NAMALWA (cell line): ENCODE measurements at places on chromosomes 6 and 20.

- DNase-seq = peak; percentile 16
Measured at GRCh38 chr20:25499855-25500434, 85.4 kb downstream of the NINL start.

GRCh38 chr6:53112404-53112803 lies 36.2 kb downstream of the GCM1 start:
- DNase-seq = no peak

DNA sequence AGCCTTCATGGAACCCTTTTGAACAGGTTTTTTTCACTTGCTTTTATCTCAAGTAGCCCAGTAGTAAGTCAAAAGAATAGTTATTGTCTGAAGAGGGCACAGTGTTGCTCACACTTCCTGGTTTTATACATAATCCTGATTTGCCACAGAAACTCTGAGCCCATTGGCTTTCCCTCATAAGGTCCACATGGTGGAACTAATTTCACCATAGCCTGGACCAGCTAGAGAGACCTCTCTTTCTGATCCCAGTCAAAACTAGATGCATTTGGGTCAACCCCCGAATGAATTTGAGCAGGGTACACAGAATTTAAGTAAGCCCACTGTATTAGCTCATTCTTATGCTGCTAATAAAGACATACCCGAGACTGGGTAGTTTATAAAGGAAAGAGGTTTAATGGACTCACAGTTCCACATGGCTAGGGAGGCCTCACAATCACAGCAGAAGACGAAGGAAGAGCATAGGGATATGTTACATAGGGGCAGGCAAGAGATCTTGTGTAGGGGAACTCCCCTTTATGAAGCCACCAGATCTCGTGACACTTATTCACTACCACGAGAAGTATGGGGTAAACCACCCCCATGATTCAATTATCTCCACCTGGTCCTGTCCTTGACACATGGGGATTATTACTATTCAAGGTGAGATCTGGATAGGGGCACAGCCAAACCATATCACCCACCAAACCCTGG lies 6.2 kb downstream of the RWDD2A start:
- no peak for DNase-seq

GRCh38 chr6:21166754-21167153 lies 426.8 kb upstream of the SOX4 start:
- no peak for DNase-seq

- no peak for DNase-seq
Measured at GRCh38 chr6:110900028-110900598, 25.5 kb downstream of the AMD1 start.

DNA sequence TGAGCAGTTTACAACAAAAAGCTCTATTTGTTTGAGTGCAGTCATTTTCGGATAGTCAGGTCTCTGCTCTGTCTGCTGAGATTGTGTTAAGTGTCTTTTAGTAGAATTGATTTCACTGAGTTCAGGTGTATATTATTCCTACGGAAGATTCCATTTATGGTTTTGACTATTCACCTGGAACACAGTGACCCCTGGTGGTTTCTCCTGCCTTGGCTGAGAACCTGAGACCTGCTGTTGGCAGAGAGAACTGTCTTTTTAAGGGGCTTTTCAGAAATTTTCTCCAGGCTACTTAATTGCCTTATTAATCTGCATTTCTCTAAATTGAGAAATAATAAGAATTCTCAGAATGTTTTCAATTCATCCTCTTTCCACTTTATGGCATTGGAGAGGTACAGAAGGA lies 508.0 kb downstream of the TBC1D32 start:
- DNase-seq = peak; percentile 46

- DNase-seq = no peak
Measured at GRCh38 chr6:108955329-108955949, 107.2 kb downstream of the ARMC2 start.

GRCh38 chr6:67433124-67433523 lies 1202.0 kb upstream of the ADGRB3 start:
- DNase-seq = no peak

GRCh38 chr6:1025821-1026220 lies 286.1 kb upstream of the FOXQ1 start:
- no peak for DNase-seq

- DNase-seq = no peak
Measured at GRCh38 chr6:42427871-42428270, 23.9 kb downstream of the TRERF1 start.

GRCh38 chr20:14633507-14633906 lies 296.1 kb upstream of the FLRT3 start:
- no peak for DNase-seq

DNA sequence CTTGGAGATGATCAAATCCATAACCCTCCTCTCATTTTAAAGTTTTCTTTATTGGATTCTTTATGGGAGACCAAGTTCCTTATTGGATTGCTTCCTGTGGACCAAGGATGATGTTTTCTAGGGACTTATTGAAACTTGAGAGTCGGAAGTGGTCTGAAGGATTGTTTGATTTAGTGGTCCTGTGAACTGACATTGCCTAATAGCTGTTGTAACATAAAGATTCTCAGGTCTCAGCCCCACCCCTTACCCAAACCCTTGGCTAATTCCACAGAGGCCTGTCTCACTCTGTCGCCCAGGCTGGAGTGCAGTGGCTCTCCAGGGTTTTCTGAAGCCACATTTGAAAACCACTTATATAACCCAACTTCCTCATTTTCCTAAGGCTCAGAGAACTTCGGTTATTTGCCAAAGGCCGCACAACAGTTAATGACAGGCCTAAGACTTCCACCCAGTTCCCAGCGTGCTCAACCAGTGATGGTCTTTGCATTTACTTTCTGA lies 77.0 kb downstream of the ATXN1 start:
- DNase-seq = peak; percentile 13

DNA sequence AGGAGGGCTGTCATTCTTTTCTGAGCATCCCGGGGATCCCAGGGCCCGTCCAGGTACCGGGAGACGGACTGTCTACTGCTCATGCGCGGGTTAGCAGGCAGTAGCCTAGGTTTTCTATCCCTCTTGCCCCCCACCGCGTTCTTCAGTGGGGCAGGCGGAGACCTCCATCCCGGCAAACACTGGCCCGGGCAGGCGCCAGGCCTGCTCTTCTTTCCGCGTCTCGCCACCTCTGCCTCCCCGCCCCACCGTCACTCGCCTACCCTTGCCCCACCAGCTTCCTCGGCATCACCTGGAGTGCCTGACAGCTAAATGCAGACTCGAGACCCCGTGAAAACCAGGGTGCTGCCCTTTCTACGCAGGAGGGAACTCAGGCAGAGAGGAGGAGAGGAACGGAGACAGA lies 1937.7 kb upstream of the DEFB115 start:
- DNase-seq = no peak

GRCh38 chr6:125789576-125790357 lies 993 bp upstream of the NCOA7 start:
- DNase-seq = peak; percentile 88

DNA sequence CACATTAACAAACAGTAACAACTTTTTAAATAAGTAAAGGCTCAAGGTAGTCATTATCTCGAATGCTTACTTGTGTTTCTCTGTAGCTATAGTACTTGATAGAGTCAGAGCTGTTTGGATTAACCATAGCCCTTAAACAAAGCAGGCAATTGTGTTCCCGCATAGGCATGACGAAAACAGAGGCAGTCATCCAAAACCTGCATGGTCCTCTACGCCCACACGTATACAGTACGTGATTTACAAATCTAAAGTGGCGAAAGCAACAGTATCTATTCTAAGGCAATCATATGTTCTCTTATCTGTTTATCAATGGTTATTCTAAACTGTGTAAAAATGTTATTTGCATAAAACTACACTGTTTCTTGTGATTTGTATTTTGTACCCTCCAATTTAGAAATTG lies 31.8 kb downstream of the HFE start:
- DNase-seq = peak; percentile 26

- DNase-seq = no peak
Measured at GRCh38 chr20:49775229-49775693, 37.4 kb upstream of the SLC9A8 start.

DNA sequence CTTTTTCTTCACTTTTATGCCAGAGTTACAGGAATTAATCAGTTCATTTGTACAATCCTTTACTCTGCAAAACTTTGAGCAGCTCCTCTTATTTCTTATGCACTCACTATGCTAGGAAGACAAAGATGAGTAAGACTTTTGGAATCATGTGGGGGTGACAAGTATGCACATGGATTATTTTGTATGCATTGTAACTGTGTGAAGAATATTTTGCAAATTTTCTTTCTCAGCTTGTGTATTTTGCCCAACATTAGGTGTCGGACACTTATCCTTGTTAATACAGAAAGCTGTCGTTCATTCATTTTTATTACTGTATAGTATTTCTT lies 88.6 kb downstream of the PPP1R14C start:
- no peak for DNase-seq

DNA sequence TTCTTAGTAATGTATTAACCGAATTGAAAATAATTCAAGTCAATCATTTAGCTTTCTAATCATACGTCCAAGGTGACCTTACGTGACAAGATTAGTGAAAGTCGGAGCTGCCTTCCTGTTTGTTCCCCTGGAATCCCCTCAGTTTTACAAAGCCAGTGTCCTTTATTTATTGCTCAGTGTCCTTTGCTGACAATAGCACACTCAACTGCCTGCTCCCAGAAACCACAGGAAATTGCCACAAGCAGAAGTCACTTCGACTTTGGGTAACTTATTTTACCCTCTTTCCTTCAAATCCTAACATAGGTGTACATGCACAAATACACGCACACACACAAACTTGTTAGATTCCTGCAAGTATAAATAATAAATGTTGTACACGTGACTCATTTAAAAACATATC lies 1167.7 kb upstream of the ADGRB3 start:
- DNase-seq = no peak

GRCh38 chr6:44147256-44147655 lies 11.4 kb upstream of the CAPN11 start:
- no peak for DNase-seq

DNA sequence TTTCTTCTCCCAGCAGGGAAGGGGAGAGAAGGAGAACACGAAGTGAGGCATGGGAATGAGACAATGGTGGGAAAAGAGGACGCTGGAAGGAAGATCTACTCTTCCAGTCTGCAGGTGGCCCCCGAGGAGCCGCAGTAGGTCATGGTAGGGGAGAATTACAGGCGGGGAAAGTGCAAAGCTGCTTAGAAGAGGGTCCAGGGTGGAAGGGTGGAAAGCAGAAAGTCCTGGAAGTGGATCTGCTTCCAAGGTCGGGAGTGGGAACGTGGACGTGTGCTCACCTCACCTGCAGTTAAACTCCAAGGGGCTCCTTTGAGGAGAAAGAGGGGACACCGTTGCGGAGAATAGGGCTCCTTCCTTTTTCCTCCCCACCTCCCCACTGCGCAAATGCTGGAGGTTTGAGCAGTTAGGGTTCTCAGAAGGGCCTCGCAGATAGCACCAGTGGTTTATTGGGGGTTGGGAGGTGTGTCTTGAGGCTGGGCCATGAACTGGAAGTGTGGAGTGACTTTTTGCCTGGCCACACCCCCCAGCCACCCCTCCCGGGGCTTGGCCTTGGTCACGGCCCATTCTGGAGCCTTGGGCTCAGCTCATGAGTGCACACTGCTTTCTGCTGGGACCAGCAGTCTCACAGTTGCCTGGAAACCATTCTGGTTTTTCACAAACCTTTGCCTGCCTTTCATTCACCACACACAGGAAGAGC lies 100.4 kb upstream of the MLN start:
- DNase-seq = peak; percentile 9

DNA sequence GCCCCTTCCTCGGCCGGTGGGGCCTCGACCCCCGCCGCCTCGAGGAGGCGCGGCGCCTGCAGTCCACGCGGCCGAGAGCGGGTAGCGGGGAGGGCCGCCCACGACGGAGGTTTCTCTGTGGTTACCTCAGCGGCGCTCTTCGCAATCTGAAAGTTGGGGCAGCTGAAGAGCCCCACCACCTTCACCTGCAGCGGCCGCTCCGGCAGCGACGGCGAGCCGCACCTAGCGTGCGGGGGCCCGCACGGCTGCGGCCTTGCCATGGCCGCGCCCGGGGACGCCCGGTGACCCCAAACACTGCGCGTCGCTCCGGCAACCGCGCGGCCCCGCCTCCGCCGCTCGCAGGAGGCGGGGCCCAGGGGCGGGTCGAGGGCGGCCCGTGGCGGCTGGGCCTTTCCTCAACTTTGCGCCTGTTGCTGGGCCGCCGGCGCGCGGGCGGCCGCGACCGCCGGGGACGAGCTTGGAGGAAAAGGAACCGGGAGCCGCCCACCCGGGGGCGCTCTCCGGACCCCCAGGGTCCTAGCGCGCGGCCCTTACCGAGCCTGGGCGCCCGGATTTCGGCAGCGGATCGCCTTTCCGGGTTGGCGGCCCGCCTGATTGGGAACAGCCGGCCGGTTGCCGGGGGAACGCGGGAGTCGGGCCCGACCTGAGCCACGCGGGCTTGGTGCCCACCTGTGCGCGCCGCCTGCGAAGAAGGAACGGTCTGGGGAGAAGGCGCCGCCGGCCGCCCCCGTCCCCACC lies at the start of the genes PPIL6 and SMPD2:
TSS of gene PPIL6 (minus strand) at position 298 of the 738 bp plus-strand sequence. CDS start at position 260, 38 bp downstream.
TSS of gene SMPD2 (plus strand) at position 394 of the 738 bp plus-strand sequence. CDS start 398 bp downstream, outside the sequence.
- DNase-seq = peak; percentile 88

- no peak for DNase-seq
Measured at GRCh38 chr6:111769365-111770152, 103.7 kb downstream of the FYN start.

DNA sequence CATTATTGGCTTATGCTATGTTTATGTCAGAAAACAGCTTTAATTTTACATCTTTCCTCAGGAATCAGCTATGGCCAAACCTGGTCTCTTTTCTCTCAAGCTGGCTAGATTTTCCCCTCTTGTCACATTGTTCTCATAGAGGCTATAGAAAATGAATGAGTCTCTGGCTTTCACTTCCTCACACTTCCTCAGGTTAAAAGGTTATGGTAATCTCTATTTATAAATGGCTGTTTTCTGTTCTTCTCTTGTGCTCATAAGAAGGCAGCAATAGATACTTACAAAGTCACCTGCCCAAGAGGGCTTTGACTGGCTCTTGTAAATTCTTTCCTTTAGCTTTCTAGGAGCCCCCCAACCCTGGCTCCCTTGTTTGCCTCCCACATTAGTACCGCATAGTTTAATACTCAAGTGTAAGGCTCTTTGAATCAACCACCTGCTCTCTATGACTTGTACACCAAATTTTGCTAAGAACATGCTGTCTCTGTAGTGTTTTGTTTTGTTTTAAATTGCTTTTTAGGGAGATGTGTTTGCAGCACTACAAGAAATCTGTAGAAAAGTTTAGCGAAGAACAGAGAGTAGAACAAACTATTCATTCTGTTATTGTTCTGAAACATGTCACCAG lies 897.4 kb upstream of the CITED2 start:
- DNase-seq = peak; percentile 9

GRCh38 chr20:24855848-24856247 lies 93.2 kb upstream of the CST7 start:
- no peak for DNase-seq

GRCh38 chr6:72894091-72894490 lies 272.2 kb downstream of the KCNQ5 start:
- DNase-seq = no peak

DNA sequence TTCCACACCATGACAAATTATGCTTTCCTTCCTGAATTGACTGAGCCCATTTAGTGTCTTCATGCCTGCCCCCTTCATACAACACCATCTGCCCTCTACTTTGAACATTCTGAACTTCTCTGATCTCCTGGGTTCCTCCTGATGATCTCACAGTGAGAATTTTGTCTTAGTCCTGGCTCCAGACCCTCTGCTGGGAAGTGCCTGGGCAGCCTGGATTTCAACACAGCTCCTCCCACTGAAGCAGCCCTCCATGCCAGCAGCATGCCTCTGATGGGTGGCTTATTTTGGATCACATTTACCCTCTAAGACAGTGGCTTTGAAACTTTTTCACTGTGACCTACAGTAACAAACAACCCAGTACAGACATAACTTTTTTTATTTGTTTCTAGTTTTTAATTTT lies 41.5 kb downstream of the DSE start:
- DNase-seq = no peak

GRCh38 chr6:20014508-20014907 lies 177.3 kb downstream of the ID4 start:
- no peak for DNase-seq

- DNase-seq = no peak
Measured at GRCh38 chr6:94562846-94563245, 1014.5 kb upstream of the MANEA start.
